Hepatocyte (in vitro differentiated cells): ENCODE measurements at places on chromosomes 1 and 21.

GRCh38 chr1:168920456-168921094 is 185.9 kb upstream of the ATP1B1 start:
- DNase-seq = peak; percentile 56

DNA sequence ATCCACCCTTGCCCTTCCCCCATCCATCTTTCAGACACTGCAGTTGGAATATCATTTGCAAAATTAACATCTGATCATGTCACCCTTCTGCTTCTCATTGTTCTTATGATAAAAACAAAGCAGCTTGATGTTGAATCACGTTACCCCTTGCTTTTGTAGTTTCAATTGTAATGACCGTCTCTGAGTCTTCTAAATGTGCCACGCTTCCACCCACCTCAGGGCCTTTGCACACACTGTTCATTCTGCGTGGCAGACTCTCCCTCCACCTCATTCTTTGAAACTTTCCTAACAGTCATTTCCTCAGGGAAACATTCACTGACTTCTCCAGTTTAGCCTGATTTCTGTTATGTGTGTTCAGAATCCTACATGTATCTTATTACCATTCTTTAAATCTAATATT is 143.6 kb upstream of the LMO4 start:
- no peak for DNase-seq

GRCh38 chr1:230398856-230399255 is 27.3 kb downstream of the PGBD5 start:
- DNase-seq = no peak

DNA sequence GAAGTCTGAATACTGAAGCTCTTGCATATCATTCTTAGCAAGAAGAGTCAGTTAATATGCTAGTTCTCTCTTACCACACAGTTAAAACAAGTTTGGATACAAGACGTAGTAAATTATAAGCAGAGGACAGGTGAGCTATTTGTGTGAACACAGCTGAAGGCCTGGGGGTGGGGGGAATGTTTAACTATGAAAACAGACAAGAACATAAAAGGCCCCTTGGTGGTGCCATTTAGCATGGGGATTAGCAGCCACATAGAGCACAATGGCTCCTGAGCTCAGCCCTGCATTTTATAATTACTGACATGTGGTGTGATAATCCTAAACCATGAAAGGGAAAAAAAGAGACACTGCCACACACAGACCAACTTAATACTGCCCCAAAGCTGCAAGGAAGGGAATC is 94.8 kb downstream of the TGFBR3 start:
- DNase-seq = peak; percentile 28

DNA sequence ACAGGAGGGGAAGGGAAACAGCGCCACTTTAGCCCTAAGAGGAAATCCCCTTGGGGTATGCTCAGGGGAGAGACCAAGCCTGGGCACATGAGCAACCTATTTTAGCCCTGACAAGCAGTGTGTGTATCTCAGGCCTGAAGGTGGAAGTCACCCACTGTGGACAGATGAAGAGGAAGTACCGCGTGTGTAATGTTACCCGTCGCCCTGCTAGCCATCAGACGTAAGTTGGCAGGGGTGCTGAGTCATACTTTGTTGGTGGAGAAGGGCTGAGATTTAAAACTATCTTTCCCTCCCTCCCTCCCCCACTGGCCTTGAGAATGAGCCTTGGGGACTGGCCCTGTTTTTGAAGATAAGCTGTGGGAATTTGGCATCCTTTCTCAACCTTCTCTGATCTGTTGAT is 11.2 kb downstream of the AGO1 start:
- no peak for DNase-seq

- no peak for DNase-seq
These were observed 12.5 kb upstream of the TTC22 start for GRCh38 chr1:54813485-54814125.

DNA sequence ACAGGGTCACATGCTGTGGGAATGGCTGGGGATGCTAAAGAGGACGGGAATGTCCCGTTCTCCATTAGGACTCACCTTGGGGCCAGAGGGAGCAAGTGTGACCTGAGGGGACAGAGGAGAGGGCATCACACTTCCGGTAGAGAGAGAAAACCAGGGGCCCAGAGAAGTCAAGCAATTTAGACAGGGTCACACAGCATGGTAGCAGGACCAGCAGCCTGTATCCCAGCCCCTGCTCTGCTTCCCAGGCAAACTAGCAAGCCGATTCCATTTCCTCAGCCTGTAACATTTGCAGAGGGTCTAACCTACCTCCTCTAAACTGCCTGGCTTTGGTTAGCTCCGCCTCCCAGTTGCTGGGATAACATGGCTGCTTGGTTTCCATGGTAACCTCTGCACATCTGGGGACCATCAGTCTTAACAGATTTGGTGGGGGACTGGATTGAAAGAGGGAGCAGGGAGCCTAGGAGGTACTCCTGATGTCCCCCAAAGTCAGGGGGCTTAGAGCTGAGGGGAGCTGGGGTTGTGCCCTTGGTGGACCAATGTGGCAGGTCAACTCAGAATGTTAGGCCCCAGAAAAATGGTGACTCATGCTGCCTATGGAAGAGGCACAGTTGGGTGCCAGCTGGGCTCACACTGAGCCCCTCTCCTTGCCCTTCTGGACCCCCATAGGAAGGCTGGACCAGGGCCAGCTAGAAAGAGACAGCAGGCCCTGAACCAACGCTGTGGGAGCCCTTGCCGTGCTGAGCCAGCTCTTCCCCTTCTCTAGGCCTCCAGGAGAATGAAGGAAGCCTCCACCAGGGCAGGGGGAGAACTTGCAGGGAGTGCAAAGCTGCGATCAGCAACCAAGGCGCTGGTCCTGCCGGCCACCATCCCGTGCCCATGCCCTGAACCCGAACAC is 9.5 kb downstream of the COL16A1 start:
- no peak for DNase-seq

DNA sequence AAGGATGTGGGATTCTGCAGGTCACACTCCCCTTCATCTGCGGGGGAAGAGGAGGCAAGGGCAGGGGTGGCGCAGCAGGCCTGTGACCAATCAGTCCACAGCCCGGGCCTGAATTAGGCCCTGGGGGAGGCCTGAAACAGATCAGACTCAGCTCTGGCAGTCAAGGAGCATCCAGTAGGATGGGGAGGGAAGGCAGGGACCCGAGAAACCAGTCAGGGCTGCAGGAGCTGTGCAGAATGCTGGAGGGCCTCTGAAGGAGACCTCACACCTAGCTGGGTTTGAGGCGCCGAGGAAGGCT is 12.7 kb downstream of the TNNT2 start:
- DNase-seq = no peak

GRCh38 chr1:246292571-246292970 is 214.5 kb downstream of the SMYD3 start:
- no peak for DNase-seq

DNA sequence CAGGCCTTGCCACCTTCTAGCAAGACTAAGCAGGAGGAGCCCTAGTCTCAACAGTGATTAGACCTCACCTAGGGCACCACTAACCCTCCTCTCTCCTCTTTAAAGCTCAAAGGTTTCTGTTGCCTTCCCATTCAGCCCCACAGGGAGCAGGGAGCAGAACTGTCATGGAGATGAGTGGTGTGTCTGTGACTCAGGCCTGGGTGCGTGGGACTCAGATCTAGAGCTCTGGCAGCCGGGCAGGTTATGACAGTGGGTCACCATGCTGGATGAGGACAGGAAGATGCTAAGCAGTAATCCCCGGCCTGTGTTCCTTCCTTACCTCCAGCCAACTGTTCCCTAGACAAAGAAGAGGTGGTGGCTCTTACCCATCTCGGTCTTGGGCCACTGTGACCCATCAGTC is 60.1 kb upstream of the COA6 start:
- DNase-seq = no peak

DNA sequence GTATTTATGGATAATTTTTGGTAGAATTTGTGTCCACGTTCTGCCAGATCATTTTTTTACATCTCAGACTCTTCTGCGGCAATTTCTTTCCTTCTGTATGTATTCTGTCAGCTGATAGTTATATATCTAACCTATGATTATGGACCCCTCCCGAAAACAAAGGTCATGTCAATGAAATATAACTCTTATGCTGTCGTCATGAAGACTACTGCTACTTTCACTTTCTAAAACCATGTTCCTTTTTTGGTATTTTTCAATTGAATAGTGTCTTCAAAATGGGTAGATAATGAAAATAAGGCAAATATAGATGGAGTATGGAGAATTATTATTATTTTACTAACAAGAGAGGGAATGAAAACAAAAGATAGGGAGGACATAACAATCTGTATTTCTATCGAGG is 3.2 kb downstream of the ANGPTL1 start:
- no peak for DNase-seq

GRCh38 chr1:244337839-244338238 is 113.9 kb downstream of the ADSS2 start:
- no peak for DNase-seq

DNA sequence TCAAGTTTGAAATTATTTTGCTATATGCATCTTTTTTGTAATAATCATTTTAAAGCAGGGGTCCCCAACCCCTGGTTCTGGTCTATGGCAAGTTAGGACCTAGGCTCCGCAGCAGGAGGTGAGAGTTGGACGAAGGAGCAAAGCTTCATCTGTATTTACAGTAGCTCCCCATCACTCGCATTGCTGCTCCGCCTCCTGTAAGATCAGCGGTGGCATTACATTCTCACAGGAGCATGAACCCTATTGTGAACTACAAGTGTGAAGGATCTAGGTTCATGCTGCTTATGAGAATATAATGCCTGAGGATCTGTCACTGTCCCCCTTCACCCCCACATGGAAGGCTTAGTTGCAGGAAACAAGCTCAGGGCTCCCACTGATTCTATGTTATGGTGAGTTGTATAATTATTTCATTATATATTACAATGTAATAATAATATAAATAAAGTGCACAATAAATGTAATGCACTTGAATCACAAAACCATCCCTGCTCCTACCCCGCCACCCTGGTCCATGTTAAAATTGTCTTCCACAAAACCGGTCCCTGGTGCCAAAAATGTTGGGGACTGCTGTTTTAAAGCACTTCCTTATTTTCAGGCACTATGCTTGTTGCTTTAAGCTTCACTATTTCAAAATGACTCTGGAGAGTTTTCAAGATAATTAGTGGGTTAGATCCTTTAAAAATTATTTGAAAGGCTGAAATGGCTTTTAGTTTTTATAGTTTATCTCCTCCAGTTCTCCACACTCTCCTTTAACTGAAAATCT is 74.8 kb downstream of the PLA2G4A start:
- no peak for DNase-seq
